ENCODE measurements at places on chromosomes 7 and 10. TPM values are rescaled to one million over a fixed set of nuclear protein-coding genes. Genes with fewer than 3 reads are reported as not detected.
A peak's percentile ranks its signal among the peaks of the same experiment; 100 is the strongest.

The PTPRN2 gene
- total RNA-seq: 1.9 TPM

The EBLN1 gene
- total RNA-seq: not detected

The CHPF2 gene
- 34.5 TPM for total RNA-seq

The CNNM1 gene
- total RNA-seq: 0.15 TPM

The GOLGA7B gene
- 3.5 TPM for total RNA-seq

The PKD2L1 gene
- 0.44 TPM for total RNA-seq

The LGI1 gene
- total RNA-seq: not detected

The CTNNA3 gene
- total RNA-seq: 48.7 TPM

The SCART1 gene
- total RNA-seq: 0.27 TPM

- DNase-seq: no peak
Measured at GRCh38 chr7:87217983-87218653, 1.4 kb downstream of the TMEM243 start.

GRCh38 chr10:5647507-5648240 is 18.7 kb downstream of the ASB13 start:
- DNase-seq: no peak

- no peak for DNase-seq
Measured at GRCh38 chr10:29957236-29957635, 102.2 kb downstream of the JCAD start.

- peak; percentile 21 for DNase-seq
Measured at GRCh38 chr10:83373671-83374070, 765.6 kb upstream of the GHITM start.

DNA sequence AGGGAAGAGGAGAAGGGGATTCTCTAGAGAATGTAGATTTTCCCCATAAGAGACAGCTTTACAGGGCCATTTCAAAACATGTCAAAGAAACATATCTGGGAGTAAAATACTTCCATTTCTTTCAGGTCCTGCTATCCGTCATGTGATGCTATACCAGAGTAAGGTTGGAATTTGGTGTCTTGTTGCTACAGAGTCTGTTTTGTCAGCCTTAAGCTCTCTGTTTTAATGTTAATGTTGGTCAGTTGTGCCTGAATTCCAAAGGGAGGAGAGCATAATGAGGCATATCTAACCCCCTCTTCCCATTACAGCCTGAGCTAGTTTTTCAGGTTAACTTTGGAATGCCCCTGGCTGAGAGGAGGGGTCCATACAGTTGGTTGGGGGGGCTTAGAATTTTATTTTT is 94.7 kb upstream of the CCDC71L start:
- no peak for DNase-seq

DNA sequence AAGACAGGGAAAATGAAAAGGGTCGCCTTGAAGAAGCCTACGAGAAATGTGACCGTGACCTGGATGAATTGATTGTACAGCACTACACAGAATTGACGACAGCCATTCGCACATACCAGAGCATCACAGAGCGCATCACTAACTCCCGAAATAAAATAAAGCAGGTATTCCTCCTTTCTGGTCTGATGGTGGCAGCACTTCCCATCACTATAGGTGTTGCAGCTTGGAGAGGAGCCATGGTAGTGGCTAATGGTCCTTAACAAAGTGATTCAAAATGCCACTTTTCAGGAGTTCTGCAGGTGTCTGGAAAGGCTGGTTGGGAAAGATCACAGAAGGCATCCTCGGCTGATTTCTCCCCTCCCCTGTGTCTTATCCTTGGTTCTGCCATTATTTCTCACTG is 22.1 kb downstream of the EXOC4 start:
- DNase-seq: no peak

GRCh38 chr7:64651632-64652165 is 14.2 kb upstream of the ZNF107 start:
- DNase-seq: no peak

DNA sequence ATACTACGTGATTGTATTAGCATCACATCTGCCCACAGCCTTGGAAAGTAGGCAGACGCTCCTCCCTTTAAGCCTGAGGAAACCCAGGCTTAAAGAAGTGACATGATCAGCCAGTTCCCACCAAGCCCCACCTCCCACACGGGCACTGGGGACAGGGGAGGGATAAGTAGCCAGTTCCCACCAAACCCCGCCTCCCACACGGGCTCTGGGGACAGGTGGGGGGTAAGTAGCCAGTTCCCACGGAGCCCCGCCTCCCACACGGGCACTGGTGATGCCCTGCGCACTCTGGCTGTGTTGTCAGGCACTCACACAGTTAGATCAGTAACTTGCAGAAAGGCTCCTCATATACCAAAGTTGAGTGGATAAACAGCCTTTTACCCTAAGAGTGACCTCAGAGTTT is 606.8 kb downstream of the PTPRN2 start:
- DNase-seq: no peak

DNA sequence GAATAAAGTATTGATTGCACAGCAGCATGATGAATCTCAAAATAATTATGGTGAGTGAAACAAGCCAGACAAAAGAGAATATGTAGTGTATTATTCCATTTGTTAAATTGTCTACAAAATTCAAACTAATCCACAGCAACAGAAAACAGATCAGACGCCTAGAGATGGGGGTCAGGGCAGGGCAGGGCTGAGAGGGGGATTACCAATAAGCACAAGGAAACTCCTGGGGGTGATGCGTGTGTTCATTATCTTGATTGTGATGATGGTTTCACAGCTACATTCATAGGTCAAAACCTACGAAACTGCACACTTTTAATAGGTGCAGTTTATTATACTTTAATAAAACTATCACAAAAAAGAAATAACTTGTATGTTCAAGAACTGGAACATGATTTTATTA is 132.7 kb upstream of the CDK6 start:
- DNase-seq: no peak

GRCh38 chr10:78805176-78805575 is 263.6 kb upstream of the ZMIZ1 start:
- DNase-seq: peak; percentile 69

GRCh38 chr7:20030915-20031362 is 186.2 kb downstream of the MACC1 start:
- DNase-seq: no peak

GRCh38 chr10:131099028-131099726 is 212.3 kb downstream of the TCERG1L start:
- no peak for DNase-seq

DNA sequence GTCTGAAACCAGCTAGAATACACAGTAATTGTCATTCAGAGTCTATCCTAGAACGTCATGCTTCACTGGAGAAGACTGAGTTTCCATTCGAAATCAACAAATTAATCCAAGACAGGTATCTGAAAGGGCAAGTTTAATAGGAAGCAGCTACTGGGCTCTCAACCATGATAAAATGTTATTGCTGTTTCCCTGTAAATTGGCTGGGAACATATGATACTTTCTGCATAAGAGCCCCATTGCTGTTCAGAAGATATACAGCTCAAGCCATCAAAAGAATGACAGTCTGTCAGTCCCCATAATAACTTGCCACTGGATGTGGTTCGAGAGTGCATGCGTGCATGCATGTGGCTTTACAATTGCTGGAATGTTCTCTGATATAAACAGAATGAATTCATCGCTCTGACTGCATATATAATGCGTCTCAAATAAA is 129.0 kb downstream of the HIBADH start:
- DNase-seq: no peak

DNA sequence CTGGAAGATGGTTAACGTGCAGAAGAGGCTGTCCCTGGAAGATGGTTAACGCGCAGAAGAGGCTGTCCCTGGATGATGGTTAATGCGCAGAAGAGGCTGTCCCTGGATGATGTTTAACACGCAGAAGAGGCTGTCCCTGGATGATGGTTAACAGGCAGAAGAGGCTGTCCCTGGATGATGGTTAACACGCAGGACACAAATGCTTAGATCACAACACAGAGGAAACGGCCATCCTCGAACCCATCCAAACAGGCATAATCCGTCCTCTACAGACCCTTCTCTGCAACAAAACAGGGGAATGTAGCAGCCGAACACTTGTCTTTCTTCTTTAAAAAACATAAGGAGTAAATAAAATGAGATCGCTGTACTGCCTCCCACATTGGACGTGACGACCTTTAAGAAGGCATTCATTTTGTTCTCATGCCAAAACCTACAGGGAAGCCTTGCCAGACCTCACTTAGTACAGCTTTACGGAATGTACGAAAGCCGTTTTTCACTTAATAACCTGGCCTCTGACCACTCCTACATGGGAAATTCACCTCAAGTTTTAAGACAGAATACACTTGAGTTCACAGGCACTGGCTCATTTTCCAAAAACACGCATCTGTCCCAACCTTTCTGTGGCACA is 245.2 kb downstream of the ZMYND11 start:
- no peak for DNase-seq

- DNase-seq: no peak
Measured at GRCh38 chr10:98885378-98885777, 350.3 kb downstream of the HPSE2 start.

- no peak for DNase-seq
Measured at GRCh38 chr10:31686599-31686998, 242.0 kb downstream of the ARHGAP12 start.

DNA sequence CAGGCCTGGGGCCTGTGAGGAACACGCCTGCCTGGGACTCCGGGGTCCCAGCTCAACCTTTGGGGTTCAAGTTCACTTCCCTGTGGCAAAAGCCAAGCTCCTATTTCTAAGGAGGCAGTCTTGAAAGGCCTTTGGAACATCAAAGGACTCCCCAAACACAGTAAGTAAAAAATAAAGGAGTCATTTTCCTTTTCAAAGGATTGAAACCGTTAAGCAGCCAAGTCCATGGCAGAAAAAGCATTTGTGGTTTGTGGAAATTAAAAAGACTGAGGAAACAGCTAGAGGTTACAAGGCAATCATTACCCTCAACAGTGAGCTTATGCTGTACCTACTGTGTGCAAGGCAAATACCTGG is 200.8 kb downstream of the MYOF start:
- DNase-seq: no peak

DNA sequence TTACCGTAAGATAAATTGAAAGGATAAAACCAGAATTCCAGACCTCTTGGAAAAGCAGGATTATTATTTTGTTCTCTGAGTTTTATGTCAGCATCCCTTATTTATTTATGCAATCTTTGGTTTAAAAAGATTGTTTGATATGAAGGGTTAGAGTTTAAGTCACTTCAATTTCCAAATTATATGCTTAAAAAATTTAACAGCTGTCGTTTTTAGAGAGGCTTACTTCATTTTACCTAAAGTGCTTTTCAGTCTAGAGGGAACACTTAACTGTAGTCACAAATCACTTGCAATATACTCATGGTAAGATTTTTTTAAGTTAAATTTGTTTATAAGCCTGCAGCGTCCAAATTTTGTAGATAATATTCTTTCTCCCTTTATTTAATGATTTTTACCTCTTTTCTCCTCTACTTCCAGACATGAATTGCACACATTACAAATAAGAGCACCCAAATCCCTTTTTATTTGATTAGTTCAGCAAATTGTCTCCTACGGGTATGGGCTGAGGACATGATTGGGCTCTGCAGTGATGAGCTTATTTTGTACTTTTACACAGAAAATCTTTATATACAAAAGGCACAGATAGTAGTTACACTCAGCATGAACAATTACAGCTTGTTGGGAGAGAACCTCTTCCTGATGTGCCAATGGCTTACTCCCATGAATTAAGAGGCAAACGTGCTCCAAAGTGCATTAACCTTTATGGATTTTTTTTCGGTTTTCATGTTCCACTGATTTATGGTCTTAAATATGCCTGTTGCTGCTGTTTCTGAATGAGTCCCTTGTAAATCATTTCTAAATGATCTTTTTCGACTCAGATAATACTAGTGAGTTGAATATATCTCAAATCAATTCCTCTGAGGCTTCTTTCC is 319.3 kb upstream of the LRGUK start:
- DNase-seq: no peak

DNA sequence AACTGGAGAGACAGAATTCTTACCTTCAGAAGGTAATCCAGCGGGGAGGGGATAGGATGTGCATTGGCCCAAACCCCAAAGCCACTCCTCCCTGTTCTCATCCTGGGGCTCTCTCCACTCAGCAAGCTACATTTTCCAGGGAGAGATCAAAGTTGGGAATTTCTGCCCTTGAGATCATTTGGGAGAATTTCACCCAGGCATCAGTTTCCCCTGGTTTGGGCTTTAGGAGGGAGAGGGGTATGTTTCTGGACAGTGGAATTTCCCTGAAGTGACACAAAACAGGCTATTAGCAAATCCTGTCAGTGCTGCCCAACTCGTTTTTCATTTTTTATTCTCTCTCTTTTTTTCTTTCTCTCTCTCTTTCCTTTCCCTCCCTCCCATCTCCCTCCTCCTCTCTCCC is 35.7 kb downstream of the CYP17A1 start:
- no peak for DNase-seq

- DNase-seq: no peak
Measured at GRCh38 chr10:103395754-103396066, 565 bp downstream of the ATP5MK start.

All from left cardiac atrium (tissue), 4 donors.